Activated CD4-positive, alpha-beta memory T cell treated with anti-CD3 and anti-CD28 coated beads, Interleukin-2, amount 10 ng/mL, durations not matched to agents 7 days and 5 days (primary cell): ENCODE measurements at places on chromosomes 5 and 9. TPM values are rescaled to one million over a fixed set of nuclear protein-coding genes. Genes with fewer than 3 reads are reported as not detected.

GPR150 gene
- 1.7 TPM for total RNA-seq

MSX2 gene
- total RNA-seq, result not detected

SLC23A1 gene
- total RNA-seq, result 1.8 TPM

LCN9 gene
- not detected for total RNA-seq

DNA sequence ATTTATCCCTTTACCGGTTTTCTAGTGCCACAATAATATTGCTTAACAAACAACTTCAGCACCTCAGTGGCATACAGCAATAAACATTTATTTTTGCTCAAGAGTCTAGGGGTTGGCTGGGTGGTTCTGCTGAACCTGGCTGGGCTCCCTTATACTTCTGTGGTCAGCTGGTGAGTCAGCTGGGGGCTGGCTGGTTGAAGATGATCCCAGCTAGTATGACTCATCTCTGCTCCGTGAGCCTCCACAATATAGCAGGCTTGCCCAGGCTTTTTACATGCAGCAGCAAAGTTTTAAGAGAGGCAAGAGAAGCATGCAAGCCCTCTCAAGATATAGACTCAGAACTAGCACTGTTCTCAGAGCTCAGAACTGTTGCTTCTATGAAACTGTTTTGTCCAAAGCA is 523.5 kb upstream of the CLINT1 start:
- DNase-seq, result peak; percentile 40

DNA sequence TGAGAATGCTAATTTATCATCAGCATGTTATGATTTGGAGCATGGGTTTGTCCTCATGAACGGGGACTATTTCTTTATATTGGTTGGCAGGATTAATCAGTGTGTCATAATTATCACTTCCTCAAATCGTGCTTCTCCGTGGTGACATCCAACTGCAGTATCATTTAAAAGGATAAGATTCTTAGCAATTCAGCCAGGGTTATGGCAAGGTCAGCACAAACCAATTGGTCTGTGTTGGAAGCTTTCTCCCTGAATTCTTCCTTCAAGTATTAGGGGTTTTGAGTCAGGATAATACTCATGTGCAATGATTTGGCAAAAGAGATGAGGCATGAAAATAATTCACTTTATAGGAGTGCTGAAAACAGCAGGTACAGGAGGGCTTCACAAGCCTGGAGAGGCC is 5.5 kb upstream of the CAMLG start:
- DNase-seq, result no peak

GRCh38 chr9:135920256-135920930 is 13.0 kb upstream of the CAMSAP1 start:
- no peak for DNase-seq

GRCh38 chr9:136851941-136852663 is at the start of gene MAMDC4:
Gene MAMDC4, plus strand, starts transcription at chr9:136852346. Its CDS starts 71 bp downstream, at chr9:136852417.
- DNase-seq, result no peak

DNA sequence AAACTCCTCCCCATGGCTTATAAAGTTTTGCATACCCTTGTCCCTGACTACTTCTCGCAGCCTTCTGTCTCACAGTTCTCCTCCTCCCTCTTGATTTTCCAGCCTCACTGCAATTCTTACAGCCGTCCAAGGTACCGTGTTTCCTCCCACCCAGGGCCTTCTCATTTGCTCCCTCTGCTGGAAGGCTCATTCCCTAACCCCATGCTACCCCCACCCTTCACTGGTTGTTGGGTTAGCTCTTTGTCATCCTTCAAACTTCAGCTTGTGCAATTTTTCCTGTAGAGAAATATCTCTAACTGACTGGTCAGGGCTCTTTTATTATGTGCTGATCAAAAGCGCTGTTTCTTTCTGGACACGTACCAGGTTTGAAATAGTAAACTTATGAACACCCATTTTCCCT is 329.2 kb downstream of the EBF1 start:
- no peak for DNase-seq

DNA sequence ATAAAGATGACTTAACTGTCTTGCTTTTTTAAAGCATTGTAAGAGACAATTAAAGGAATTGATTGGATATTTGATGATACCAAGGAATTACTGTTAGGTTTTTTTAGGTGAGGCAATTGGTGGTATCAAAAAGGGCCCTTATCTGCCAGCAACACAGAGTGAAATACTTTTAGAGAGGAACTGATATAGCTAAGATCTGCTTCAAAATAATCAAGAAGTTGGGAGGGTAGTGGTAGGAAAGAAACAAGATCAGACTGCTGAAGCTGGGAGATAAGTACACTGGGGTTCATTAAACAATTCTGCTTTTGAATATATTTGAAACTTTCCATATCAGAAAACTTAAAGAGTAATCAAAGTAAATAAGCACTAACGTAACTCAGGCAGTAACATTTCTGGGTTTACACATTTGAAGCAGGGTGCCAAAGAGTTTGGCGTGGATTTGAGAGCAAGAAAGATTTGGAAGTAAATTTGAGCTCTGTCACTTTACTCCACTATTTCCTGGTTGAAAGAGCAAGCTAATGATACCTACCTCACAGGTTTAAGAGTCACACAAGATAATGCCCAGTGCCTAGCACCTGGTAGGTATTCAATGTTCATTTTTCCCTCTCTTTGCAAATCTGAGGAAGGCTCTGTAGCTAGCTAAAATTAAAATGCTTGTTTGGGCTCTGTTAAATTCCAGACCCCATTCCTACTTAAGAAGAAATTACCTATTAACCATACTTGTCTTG is 6.9 kb downstream of the ERMP1 start:
- no peak for DNase-seq

DNA sequence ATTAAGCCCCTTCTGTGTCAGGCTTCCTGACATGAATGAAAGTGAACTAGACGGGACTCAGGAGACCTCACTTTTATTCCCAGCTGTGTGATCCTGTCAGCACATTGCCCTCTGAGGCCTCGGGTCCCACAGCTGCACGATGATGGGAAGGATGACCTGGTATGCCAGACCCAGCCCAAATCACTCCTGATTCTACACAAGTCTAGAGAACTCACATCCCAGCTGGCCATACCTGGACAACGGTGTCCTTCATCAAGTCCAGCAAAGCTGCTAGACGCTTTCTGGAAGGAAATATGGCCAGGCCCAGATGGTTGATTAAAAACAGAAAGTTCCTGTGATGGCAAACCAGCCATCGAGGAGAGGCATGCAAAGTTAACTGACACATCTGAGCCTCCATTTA is 118.0 kb upstream of the FSTL4 start:
- DNase-seq, result no peak

- no peak for DNase-seq
These were observed 129.6 kb upstream of the GRHPR start for GRCh38 chr9:37292896-37293295.

GRCh38 chr5:6616632-6617031 is 16.2 kb downstream of the NSUN2 start:
- no peak for DNase-seq

- DNase-seq, result no peak
These were observed at the start of gene SYK for GRCh38 chr9:90801241-90801972. Gene SYK, plus strand, starts transcription at chr9:90801819. Its CDS starts 42,080 bp downstream, at chr9:90843899.

DNA sequence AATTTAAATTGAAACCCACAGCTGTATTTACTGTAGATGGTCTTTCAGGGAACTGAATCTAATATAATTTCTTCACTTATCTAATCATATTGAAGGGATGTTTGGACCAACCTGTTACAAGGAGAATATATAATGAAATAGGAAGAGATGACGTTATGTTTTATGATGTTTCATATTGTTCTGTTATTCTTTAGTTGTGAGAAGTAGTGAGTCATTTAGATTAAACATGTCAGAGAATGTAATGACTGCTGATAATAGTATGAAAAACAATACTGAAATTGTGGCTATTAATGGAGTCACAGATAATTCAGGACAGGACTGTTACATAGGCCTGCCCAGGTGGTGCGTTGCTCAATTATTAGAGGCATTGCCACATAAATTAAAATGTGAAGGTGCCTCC is 1993.4 kb downstream of the EFNA5 start:
- no peak for DNase-seq
